ENCODE measurements at places on chromosomes 7 and 10.

DNA sequence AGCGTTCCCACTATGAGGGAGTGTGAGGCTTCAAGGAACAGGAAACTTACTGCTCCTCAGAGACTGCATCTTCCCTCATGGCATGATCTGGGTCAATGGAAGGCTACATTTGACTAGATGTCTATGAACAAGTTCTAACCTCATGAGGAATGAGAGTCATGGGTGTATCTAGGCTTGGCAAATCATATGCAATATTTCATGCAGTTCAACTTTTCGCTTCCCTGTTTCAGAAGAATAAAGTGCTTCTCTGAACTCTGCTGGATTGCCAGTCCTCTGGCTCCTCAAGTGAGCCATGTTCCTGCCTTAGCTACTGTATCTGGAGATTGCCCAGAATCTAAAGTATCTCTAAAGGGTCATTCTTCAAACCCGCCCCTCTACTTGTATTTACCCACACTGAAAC lies 54.3 kb upstream of the SEMA3A start:
- no peak for DNase-seq

- no peak for DNase-seq
These were observed 19.7 kb downstream of the ADCY1 start for GRCh38 chr7:45593877-45594276.

DNA sequence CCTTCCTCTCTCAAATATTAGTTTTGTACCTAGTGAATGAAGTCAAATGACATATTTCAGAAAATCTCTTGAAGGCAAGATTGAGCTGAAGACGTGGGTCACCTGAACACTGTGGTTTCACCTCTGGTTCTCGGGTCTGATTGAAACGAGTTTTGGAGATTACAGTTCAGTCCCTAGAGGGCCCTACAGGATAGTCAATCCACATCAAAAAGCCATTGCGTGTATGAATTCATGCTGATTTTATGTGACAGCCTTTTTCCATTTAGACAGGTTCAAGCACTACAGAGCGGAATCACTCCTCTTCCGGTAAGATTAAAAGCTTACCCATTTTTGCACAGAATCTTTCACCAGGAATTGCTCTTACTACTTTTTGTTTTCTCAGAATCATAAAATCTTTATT lies 62.2 kb downstream of the VIM start:
- no peak for DNase-seq

DNA sequence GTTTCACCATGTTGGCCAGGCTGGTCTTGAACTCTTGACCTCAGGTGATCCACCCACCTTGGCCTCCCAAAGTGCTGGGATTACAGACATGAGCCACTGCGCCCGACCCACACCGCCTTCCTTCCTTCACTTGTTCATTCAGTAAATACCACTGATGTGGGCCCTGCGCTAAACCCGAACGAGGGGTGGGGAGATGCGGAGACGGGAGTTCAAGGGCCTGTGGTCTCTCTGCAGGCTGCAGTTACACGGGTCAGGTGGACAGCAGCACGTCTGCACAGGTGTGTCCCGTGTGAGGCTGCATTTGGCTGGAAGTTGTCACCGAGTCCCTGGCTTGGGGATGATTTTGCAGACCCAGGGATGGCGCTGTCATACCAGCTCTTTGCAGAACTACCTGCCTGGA lies 38.1 kb downstream of the COL26A1 start:
- DNase-seq, result no peak

DNA sequence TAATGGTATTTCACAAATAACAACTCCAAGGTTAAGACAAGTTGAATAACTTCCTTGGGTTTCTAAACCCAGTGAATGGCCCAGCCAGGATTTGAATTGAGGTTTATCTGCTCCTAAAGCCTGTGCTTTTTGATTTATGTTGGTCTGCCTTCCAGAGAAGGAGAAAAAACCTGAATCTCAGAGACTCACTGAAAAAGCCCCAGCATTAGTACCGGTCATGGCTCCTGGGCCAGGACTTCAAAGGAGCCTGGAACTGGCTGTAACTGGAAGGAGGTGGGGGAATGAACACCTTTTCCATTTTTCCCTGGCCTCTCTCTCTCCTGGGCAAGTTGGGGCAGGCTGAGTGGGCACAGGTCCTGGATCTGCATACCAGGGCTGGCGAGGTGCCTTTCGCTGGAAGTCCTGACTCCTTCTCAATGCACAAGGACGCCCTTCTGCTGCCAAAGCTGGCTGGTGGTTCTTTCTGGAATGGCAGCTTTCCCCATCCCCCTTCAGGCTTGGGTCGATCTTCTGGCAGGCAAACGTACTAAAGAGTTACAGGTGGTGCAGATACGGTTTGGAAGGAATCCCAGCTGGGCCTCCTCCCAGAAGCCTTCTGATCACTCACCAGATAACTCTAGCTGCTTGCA lies 268.2 kb downstream of the PTEN start:
- DNase-seq, result no peak

GRCh38 chr7:29045258-29046086 lies 87.3 kb upstream of the TRIL start:
- DNase-seq, result no peak

DNA sequence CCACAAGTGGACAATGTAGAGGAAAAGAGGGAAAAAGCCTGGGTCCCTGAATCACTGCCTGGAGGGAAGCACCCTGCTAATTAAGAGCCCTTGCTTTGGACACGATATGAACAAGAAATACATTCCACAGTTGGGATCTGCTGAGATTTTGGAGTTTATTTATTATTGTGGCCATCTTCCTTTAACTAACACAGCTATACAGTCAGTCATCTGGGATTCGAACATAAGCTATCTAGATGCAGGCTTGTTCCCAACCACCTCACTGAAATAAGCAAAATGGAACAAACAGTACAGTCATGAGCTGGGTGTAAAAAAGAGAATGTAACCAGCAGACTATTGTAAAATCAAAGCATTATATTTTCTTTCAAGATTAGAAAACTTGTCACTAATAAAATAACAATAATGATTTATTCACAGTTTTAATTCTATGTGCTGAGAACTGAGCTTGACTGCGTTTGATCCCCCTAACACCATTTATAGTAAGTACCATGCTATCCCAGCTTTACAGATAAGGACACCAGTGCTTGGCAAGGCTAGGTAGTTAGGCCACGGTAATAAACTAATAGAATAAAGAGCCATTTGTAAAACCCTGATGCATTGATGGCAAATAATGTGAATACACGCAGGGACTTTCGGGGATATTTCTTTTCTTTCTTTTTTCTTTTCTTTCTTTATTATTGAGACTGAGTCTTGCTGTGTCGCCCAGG lies 223.8 kb upstream of the KLF6 start:
- DNase-seq, result no peak

- DNase-seq, result no peak
These were observed 47.4 kb downstream of the PRPF18 start for GRCh38 chr10:13634207-13634606.

- DNase-seq, result no peak
These were observed 247.1 kb downstream of the COBL start for GRCh38 chr7:51069411-51070083.

DNA sequence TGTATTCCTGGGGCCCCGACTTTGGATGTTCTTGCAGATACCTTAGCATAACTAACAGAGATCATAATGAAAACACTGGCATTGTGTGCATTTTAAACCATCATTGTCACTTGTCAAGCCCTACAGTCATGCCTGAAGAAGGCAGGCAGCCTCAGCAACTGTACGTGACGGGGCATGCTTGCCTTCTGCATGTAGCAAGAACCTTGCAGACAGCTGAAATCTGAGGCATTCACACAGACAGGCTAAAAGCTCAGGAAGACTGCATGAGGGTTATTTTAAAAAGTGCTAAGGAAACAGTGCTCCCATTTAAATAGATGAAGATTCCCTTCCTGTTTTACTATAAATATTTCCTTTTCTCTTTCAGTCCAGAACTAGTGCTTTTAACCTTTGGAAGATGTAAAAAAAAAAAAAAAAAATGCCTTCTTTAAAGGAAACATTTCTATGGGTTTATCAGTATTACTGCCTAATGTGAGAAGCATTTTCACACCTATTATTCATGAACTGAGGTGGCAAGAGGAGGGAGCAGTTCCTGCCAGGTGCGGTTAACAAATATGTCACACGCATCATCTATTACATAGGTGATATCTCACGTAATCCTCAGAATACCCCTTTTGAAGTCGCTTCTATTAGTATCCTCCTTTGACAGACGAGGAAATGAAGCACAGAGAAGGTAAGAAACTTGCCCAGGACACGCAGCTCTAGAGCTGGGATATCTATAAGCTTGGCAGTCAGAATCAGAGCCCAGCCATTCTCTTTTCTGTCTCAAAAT lies 88.1 kb downstream of the PRKCQ start:
- DNase-seq, result no peak

GRCh38 chr7:48617993-48618392 lies 306.4 kb upstream of the CDC14C start:
- DNase-seq, result no peak

DNA sequence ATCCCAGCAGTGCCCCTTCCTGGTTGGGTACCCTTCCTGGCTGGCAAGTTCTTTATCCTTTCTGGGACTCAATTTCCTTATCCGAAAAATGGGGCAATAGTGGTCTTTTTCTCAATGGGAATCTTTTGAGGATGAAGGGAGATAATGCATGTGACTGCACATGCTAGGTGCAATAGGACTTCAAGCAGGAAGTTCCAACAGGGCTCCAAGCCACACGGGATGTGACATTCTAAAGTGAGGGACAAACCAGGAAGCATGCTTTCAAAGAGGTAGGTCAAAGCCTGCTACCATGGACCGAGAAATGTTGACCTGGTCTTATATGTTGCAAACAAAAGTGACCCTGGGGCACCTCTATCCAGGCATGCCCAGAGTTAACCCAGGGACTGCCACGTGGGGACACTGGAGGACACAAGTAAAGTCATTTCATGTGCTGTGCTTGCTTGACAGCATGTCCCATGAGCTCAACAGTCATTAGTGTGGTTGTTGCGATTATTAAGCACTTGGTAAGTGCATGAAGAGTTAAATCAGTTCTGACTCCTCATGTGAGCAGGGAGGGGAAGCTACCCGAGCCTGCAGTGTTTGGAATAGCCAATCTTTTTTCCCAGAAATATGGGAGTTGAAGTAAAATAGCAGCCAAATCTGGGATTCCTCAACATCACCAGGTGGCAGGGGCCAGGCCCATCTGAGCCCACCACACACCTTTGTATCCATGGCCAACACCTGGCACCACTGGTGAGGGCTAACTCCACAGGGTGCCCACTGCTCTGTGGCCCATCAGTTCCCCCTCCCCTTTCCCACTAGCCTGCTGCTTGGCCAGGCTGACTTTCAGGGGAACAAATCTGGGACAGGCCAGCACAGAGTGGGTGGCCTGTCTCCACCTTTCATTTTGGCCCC lies 5.7 kb downstream of the ARHGAP22 start:
- DNase-seq, result no peak

DNA sequence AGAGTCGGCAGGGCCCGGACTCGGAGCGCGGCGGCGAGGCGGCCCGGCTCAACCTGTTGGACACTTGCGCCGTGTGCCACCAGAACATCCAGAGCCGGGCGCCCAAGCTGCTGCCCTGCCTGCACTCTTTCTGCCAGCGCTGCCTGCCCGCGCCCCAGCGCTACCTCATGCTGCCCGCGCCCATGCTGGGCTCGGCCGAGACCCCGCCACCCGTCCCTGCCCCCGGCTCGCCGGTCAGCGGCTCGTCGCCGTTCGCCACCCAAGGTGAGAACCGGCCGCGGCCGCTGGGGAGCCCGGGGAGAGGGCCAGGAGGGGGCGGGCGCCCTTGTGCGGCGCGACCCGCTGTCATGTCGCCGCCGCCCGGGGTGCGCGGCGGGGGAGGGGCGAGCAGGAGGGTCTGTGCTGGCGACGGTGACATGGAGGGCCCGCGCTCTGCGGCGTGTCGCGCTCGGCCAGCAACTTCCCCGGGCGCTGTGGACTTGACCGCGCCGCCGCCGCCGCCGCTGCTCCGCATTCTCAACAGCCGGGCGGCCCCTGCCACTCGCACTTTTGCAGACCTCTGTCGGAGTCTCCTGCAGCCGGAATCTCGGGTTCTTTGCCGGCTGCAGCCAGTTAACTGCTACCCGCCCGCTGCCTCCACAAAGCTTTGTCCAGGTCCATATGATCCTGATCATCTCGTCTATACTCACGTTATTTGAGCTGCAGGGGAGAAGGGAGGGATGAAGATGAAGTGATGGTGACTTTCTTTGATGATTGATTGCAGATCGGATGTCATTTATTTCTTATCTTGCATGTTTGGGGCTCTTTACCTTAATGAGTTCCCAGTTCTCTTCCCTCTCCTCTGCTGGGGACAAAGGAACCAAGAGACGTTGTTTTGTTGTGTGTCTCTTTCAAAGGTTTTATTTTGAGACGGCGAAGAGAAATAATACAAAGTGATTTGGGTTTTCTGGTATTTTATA lies 869 bp downstream of the TRIM24 start:
- DNase-seq, result peak; percentile 85

GRCh38 chr7:135790371-135790977 lies 41.9 kb upstream of the FAM180A start:
- no peak for DNase-seq

- DNase-seq, result no peak
These were observed 81.4 kb downstream of the NRBF2 start for GRCh38 chr10:63214571-63214970.

- no peak for DNase-seq
These were observed 755.6 kb downstream of the TYW1 start for GRCh38 chr7:67752227-67752626.

DNA sequence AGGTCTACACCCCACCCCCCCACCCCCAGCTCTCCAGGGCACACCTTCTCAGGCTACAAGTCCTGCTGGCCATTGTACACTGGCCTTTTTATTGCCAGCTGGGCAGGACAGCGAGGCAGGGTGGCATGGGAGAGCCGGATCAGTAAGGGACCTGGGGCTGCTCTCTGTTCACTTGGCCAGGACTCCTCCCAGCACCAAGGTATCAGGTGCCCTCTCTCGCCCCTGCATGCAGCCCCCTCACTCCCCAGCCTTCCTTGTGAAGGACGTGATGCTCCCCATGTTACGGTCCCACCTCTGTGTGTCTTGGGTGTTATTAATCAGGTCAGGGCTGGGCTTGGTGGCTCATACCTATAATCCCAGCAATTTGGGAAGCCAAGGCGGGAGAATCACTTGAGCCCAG lies 26.3 kb downstream of the PODXL start:
- DNase-seq, result no peak

DNA sequence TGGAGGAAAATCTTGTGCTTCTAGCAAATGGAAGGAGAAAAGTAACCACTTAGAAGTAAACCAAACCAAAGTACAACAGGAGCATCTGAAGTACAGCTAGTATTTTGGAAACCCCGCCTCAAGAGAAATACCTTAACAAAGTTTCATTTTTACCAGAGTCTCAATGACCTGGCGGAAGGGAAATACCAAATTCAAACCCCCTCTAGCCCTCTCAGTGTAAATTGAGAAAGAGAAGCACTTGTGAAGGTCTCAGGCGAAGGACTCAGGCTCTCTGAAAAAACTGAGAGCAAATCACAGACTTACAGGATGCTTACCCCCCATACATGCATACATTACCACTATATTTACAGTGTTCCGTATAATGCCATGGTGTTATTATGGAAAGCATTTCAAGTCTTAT lies 70.1 kb downstream of the ZPBP start:
- DNase-seq, result peak; percentile 14

DNA sequence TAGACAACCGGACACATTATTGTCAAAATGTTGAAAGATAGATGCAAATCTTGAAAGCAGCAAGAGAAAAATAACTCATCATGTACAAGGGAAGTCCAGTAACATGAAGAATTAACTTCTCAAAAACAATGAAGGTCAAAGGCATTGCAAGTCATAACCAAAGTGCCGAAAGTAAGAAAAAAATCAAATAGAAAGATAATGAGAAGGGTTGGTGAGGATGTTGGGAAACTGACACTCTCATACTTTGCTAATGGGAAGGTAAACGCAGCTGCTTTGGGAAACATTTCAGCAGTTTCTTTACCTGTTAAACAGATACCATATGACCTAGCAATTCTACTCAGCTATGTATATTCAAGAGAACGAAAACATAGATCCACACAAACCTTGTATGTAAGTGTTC lies 303.0 kb downstream of the ARL4A start:
- no peak for DNase-seq
